ENCODE measurements at places on chromosomes 2 and 18.

- DNase-seq = peak; percentile 77
Measured at GRCh38 chr2:54000524-54000923, 29.7 kb upstream of the PSME4 start.

- DNase-seq = no peak
Measured at GRCh38 chr2:176356251-176356650, 87.0 kb downstream of the MTX2 start.

- DNase-seq = no peak
Measured at GRCh38 chr2:166335284-166335683, 40.5 kb downstream of the SCN9A start.

DNA sequence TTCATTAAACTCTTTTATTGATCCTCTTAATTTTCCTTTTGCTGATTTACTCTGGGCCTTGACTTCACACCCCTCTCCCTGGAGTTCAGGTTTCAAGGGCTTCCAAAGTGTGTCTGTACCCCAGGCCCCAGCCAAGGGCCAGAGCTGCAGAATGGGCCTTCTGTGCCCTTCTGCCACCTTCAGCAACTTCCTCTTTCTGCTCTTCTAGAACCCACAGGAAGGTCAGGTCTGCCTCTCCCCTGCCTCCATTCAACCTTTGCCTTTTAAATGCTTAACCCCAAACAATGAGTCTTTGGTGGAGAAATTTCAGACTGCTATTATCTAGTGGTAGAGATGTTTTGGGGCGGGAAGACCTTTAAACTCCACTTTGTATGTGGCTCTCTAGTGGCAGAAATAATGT is 63.1 kb downstream of the TSN start:
- no peak for DNase-seq

DNA sequence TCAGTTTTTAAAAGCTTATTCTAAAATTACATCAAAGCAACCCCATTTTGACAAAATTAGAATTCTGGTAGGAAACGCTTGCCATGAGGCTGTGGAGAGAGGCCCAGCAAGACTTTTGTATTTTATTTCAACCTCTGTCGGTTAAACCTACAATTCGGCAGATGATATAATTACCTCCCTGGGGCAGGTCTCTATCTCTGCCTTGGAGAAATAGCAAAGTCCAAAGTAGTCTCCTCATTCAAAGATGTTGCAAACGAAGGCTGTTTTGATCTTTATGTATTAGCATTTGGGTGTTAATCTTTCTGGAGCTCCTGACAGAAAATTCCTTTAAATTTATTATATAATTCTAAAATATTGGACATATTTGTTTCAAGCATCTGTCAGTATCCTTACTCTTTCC is 35.6 kb downstream of the GALM start:
- DNase-seq = no peak

- no peak for DNase-seq
Measured at GRCh38 chr2:221569425-221569845, 2.7 kb downstream of the EPHA4 start.

GRCh38 chr2:119679846-119680245 is 845 bp downstream of the TMEM177 start:
- no peak for DNase-seq

GRCh38 chr18:59861009-59861408 is 38.8 kb upstream of the PMAIP1 start:
- no peak for DNase-seq

GRCh38 chr2:219643788-219644398 is 16.5 kb downstream of the SLC4A3 start:
- DNase-seq = no peak

DNA sequence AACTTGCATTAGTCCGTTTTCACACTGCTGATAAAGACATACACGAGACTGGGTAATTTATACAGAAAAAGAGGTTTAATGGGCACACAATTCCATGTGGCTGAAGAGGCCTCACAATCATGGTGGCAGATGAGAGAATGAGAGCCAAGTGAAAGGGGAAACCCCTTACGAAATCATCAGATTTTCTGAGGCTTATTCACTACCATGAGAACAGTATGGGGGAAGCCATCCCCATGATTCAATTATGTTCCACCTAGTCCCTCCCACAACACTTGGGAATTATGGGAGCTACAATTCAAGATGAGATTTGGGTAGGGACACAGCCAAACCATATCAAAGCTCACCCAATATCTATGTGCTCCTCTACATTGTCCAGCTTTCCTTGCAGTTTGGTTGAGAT is 16.0 kb upstream of the SERPINE2 start:
- DNase-seq = no peak

DNA sequence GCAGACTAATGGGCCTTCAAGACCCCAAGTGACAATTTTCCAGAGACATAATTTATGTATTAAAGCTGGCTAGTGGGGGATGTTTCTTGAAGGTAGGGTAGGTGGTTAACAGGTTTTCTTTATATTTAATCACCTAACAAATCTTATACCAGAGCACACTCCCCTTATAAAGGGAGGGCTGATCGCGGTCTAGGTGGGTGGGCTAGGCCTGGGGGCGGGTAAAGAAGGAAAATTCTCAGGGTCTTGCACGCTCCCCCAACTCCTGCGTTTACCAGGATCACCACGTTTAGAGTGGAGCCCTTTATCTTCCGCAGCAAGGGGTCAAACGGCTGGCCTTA is 19.9 kb upstream of the CXXC1 start:
- DNase-seq = no peak

Measured in CMK (cell line).